Camera-type eye (tissue), 1 donor: ENCODE measurements at places on chromosomes 5 and 9. TPM values are rescaled to one million over a fixed set of nuclear protein-coding genes. Genes with fewer than 3 reads are reported as not detected.

PCDHGB1 gene
- total RNA-seq = 10.9 TPM

ENTREP1 gene
- 16.7 TPM for total RNA-seq

BRD9 gene
- 47.8 TPM for total RNA-seq

TXN gene
- 47.2 TPM for total RNA-seq
